ENCODE measurements at places on chromosomes 11 and 22.

- DNase-seq, result no peak
These were observed 17.8 kb upstream of the RAPSN start for GRCh38 chr11:47466701-47467250.

GRCh38 chr22:39631381-39632286 lies 61.1 kb downstream of the CACNA1I start:
- no peak for DNase-seq

GRCh38 chr22:17853073-17853472 lies 78.8 kb upstream of the BID start:
- no peak for DNase-seq

GRCh38 chr11:76802151-76802550 lies 19.0 kb downstream of the TSKU start:
- no peak for DNase-seq

DNA sequence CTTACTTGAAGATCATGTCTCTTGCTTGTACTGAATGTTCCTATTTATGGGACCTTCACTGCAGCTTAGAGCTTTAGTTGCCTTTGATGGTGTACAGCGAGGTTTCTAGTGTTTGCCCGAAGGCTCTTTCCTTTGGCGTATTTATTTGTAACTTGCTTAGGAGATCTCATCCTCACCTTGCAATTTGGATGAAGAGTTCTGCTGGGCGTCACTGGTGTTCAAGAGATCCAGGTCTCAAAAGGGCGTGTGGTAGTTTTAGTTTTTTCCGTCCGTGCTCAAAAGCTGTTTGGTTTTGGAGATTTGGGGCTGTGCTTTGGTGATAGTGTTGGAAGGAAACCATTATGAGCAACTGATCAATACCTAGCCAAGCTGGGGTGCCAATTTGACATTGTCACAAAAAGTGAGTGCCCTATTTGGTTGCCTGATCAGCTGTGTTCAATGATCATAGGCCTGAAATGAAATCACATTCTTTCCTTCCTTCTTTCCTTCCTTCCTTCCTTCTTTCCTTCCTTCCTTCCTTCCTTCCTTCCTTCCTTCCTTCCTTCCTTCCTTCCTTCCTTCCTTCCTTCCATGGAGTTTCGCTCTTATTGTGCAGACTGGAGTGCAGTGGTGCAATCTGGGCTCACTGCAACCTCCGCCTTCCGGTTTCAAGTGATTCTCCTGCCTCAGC lies 69.7 kb upstream of the GRAMD1B start:
- no peak for DNase-seq

- DNase-seq, result no peak
These were observed 20.3 kb downstream of the SBF2 start for GRCh38 chr11:10273738-10274137.

DNA sequence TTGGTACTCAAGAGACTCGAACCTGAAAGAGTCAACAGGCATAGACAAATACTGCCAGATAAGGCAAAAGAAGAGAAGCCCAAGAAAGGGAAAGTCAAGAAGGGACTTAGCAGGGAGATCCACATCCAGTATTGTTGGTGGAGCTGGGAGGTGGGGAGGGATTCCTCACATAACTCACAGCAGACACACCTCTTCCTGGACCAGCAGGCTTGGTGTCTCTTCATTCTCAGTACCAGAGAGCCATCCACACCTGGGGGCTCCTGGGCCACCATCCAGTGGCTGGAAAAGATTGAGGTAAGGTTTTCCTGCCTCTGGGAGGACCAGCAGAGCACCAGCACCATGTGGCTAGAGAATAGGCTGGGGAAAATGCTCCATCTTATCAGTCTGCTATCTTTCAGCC lies 161.6 kb upstream of the SESN3 start:
- no peak for DNase-seq

- DNase-seq, result no peak
These were observed 231.2 kb upstream of the MTNR1B start for GRCh38 chr11:92738276-92738675.

GRCh38 chr11:44854741-44855492 lies 95.8 kb downstream of the TP53I11 start:
- no peak for DNase-seq

- DNase-seq, result no peak
These were observed 133.0 kb upstream of the CSNK2A3 start for GRCh38 chr11:11486002-11486401.

- DNase-seq, result no peak
These were observed 62.6 kb upstream of the PRSS23 start for GRCh38 chr11:86737737-86738136.

Data from NCI-H526 treated with DMSO at 0.1 percent for 48 hours (cell line).